Left renal cortex interstitium (tissue), 4 donors: ENCODE measurements at places on chromosomes 4 and X.
A peak's percentile ranks its signal among the peaks of the same experiment; 100 is the strongest.

DNA sequence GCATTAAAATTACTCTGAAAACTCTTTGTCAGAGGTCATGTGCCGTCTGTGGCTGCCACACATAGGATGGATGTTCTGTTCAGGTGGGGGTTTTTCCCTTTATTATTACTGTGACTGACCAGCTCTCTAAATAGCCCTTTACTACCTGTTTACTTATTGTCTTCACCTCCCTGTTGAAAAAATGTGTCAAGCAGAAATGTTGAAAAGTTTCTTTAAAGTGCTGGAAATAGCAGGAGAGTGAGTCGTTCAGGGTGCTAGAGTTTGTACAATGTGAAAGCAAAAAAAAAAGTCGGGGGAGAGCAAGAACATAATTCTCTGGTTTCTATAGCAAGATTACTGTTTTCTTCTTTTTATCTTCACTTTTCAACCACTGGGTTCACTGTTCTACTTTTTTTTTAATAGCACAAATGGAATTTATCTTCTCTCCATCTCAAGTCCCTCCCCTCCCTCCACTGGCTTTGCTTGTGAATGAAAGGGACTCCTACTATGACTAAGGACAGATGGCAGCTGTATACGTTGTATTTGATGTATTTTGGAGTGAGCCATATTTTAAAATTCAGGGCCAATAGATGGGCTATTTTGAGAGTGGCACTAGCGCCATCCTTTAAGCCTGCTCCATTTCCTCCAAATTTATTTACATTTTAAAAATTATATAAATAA lies 33.3 kb downstream of the ARX start:
- DNase-seq = no peak

DNA sequence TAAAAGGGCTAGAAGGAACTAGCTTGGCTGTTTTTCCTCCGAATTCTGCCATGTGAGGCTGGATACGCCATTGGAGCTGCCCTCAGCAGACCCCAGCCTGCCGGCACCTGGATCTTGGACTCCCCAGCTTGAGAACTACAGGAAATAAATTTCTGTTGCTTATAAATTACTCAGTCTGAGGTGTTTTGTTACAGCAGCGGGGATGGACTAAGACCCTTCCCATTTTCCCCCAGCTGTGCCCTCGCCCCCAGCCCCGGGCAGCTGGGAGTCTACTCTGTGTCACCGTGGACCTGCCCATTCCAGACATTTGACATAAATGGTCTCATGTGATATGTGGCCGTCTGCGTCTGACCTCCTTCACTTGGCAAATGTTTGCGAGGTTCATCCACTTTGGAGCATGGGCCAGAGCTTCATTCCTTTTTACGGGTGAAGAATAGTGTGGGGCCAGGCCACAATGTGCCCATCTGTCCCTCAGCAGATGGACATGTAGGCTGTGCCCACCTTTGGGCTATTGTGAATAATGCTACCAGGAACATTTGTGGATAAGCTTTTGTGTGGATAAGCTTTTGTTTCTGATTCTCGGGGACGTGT lies 30.7 kb upstream of the SPON2 start:
- no peak for DNase-seq

- no peak for DNase-seq
Observed at GRCh38 chrX:12973561-12974304, 1.2 kb upstream of the TMSB4X start.

GRCh38 chrX:9337046-9337445 lies 127.8 kb upstream of the TBL1X start:
- no peak for DNase-seq

GRCh38 chr4:132063829-132064228 lies 1085.3 kb upstream of the PCDH10 start:
- peak; percentile 0 for DNase-seq

- no peak for DNase-seq
Observed at GRCh38 chrX:153736871-153737441, 12.3 kb downstream of the ABCD1 start.

DNA sequence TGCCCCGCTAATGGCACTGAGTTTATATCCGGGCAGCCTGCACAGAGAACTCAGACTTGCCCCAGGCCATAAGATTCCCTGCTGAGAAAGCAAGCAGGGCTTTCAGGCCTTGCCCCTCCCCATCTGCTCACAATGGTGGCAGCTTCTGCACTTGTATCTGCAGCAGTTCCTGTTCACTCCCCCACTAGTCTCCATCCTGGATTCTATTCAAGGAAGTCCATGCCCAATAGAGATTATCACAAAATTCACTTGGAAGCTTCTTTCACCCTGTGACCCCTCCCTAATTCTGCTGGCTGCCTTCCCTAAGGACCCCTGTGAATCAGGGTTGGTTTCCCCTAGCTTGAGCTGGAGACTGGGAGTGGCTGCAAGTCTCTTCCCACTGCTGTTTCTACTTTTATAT lies 34.5 kb upstream of the UCP1 start:
- DNase-seq = no peak

GRCh38 chr4:169957785-169958184 lies 68.4 kb downstream of the MFAP3L start:
- DNase-seq = no peak

GRCh38 chr4:169252339-169253112 lies 18.2 kb downstream of the SH3RF1 start:
- no peak for DNase-seq

- no peak for DNase-seq
Observed at GRCh38 chr4:36255577-36255976, 11.3 kb upstream of the ARAP2 start.
